ENCODE measurements at places on chromosomes 1 and 21.

DNA sequence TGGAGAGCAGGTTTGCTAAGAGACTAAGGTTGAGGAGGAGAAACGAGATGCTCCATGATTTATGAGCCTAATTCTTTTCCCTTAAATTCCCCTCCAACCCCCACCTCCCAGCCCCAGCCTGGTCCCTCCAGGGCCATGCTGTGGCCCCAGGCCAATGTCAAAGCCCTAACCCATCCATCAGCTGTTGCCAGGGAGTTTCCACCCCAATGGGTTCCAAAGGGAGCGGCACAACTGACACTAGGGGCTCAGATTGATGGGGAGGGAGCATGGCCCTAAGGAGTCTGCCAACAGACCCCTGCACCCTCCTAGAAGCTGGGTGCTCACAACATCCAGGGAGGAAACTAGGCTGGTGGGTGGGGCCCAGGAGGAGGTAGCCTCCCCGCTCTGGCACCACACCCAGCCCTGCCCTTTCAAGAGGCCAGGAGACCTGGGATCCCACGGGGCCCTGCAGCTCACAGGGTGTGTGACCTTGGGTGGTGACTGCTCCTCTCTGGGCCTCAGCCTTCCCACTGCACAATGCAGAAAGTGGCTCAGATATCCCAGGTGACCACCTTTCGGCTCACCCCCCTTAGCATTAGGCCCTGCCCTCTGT lies 12.9 kb downstream of the AHDC1 start:
- DNase-seq, result no peak

DNA sequence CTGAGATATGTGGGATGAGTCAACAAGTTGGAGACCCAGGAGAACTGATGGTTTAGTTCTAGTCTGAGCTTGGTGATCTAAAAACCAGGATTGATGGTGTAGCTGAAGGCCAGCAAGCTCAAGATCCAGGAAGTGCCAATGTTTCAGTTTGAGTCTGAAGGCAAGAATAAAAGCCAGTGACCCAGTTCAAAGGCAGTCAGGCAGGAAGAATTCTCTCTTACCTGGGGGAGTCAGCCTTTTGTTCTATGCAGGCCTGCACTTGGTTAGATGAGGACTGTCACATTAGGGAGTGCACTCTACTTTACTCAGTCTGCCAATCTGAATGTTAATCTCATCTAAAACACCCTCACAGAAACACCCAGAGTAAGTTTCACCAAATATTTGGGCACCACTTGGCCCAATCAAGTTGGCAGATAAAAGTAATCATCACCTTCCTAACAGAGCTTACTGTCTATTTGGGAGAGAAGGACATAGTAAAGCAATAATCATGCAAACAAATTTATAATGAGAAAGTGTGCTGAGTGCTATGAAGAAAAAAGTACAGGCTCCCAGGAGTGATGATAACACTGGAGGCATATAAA lies 63.4 kb downstream of the TSEN15 start:
- no peak for DNase-seq

- DNase-seq, result no peak
Observed at GRCh38 chr1:220243947-220244346, 28.3 kb downstream of the RAB3GAP2 start.

GRCh38 chr1:236113324-236114032 lies 28.9 kb upstream of the GPR137B start:
- no peak for DNase-seq

GRCh38 chr21:27555996-27556395 lies 589.1 kb upstream of the ADAMTS5 start:
- no peak for DNase-seq

DNA sequence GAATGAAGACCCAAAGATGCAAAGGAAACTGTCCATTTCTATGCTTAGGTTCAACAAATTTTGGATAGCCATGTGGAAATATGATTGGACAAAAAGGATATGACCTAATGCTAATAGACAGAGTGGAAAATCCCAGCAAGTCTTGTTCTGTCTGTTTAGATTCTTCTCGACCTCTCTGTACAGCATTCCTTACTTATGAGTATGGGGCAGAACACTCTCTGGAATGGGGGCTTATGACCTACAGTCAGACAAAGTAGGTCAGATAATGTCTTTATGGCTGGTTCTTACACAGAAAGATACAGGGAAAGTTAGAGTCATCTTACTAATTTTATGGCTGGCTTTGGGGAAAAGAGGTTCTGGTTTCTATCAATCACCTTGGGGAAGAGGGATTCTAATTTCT lies 2.8 kb downstream of the GCSAML start:
- DNase-seq, result no peak

DNA sequence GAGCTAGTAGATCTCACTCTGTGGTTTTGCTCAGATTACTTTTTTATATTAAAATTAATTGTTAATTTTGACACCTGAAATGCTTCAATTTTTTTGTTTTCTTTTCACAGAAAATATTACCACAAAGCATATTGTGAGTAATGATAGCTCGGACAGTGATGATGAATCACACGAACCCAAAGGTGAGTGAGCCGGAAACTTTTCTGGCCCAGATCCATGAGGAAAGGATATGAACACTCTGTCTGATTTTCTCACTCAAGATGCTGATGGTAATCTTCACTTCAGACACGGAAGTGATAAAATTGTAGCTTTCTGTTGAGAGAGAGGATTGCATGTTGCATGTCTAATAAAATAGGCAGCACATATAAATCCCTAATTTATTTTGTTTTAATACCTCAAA lies 121.8 kb downstream of the PLA2G4A start:
- DNase-seq, result no peak

DNA sequence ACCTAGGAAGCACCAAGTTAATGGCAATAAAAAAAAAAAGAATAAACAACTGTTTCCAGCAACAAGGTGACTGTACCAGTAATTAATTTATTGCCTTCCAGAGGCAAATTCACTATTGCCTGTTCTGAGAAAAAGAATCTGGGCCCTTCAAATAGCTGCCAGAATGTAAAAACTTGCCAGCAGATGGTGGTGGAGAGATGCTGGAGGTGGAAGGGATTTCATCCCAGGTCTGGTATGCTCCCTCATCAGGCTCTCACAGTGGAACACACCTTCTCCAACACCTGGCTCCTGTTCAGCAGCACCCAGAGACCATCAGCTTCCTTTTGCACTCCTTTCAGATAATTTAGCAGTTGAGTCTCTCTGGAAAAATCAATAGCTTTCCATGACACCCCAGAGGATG lies 792.9 kb upstream of the ADAMTS5 start:
- DNase-seq, result no peak

GRCh38 chr1:88973520-88974137 lies 18.8 kb downstream of the KYAT3 start:
- DNase-seq, result no peak

DNA sequence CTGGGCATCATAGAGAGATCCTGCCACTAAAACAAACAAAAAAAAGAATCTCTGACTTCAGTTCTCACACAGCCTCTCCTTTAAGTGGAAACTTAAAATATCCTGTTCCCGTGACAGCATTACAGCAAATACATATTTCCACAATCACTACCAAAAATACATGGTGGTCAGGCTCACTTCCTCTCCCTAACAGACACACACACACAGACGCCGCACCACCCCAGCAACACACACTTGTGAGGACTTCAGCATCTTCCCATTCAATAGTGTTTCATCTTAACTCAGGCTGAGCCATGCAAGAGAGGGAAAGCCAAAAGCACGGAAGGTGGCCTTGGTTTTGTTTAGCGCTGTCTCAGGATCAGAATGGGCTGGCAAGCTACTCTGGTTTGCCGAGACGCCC lies 21.9 kb downstream of the KIAA1614 start:
- DNase-seq, result no peak
